T-helper 17 cell (primary cell): ENCODE measurements at places on chromosomes 3 and 15.

DNA sequence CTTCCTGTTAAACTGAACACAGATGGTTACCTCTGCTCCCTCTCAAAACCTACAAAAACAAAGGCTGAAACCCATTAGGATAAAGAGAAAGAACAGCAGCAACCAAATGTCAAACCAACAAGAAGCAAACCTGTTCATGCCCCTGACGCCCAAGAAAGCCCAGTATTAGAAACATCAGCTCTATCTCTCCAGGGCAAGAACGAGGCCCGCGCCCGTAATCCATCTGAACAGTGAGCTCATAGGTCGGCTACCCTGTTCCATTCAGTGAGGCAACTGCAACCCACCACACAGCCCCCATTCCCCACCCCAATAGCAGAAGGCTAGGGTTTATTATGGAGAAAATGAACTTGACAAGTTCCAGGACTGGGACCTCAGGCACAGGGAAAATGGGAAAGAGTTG, 10.0 kb downstream of the LSG1 start:
- DNase-seq = no peak

DNA sequence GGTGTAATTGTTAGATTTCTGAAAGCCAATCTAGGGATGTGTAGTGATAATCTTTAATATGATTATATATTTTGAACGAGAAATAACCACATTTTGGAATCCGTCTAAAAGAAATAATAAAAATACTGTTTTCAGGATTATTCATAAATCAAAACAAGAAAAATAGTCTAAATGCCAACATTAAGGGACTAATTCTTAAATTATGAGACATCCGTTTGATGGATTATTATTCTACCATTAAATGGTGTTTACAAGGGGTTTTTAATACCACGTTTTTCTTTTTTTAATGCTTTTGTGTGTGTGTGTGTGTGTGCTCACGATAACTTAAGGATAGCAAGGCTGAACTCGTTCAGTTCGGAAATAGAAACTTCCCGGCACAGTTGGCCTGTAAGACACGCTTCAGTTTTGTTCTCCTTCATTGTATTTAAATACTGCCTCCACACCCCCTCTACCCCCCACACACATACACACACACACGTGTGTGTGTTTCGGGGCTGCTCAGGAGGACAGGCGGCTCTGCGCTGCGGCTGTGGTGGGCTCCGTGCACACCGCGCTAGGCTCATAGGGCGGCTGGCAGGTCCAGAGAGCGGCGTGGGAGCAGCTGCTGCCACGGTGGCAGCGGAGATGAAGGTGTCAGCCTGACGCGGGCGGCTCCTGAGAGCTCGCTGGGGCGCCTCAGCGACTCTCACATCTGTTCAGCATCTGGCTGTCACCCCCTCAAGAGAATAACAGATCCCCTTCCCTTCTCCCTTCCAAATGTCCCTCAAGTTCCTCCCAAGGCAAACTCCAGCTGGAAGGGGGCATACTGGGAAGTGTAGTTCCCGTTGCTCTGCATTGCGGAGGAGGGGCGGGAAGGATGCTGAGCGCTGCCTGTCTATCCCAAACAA, 23.0 kb upstream of the ANP32A start:
- DNase-seq = no peak

GRCh38 chr3:65534805-65535204, 503.9 kb downstream of the MAGI1 start:
- DNase-seq = no peak

DNA sequence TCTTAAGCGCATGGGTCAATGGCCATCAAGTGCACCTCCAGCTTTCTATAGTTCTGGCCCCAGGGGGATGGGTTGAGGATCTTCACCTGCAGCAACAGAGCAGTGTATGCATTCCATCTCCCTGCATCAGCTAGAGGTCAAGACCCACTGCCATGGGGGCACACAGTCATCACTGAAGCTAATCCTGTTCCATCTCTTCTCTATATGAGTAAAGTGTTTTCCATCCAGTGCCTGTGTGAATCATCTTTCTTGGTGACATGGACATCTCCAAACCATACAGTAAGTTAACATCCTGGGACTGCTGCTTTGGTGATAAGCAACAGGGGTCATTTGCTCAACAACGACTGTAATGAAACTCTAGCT, 4.4 kb upstream of the ENTPD3 start:
- DNase-seq = no peak

GRCh38 chr15:79434361-79434760, 2.2 kb downstream of the MINAR1 start:
- DNase-seq = no peak

DNA sequence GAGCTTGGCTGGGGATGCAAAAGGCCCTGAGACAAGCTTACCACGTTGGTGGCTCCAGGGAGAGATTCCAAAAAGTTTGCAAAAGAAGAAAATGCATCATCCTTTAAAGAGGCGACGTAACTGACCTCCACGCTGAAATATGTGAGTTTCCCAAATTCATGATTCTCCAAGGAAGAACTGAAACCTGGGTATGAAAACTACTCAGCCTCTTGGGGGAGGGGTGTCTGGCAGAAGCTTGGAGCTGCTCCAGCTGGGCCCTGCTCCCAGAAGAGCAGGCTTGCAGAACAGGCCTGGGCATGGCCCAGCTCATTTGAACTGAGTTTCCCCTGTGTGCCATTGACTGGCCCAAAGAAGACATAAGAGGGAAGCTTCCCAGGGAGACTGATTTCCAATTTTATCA, 20.5 kb downstream of the CPN2 start:
- no peak for DNase-seq

GRCh38 chr3:36820083-36820482, 55.7 kb upstream of the DCLK3 start:
- no peak for DNase-seq

DNA sequence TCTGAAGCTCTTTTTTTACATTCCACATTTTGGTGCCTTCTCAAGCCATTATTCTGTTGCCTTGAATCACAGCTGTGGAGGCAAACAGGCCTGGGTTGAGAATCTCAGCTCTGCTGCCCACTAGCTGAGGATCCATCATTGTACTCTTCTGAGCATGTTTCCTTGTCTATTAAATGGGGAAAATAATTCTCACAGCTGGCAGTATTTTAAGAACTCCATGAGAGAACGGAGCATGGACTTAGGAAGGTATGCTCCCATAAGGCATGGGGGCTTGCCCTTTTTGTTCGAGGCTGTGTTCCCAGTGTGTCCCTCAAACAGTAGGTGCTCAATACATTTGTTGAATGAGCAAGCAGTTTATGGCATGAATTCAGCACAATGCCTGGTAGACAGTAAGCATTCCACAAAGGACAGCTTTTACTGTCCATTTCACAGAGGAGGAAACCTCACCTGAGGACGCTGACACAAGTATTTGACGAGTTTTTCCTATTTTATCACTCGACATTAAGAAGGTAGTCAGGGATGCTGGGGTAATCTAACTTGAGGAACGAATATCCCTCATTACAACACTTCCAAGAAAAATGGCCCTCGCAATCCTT, 2.1 kb upstream of the PTPRG start:
- no peak for DNase-seq

- no peak for DNase-seq
Measured at GRCh38 chr3:24510030-24510648, 15.5 kb upstream of the THRB start.

GRCh38 chr3:186180151-186180550, 71.3 kb upstream of the ETV5 start:
- DNase-seq = no peak

GRCh38 chr3:196772102-196772501, 32.4 kb downstream of the PAK2 start:
- no peak for DNase-seq

DNA sequence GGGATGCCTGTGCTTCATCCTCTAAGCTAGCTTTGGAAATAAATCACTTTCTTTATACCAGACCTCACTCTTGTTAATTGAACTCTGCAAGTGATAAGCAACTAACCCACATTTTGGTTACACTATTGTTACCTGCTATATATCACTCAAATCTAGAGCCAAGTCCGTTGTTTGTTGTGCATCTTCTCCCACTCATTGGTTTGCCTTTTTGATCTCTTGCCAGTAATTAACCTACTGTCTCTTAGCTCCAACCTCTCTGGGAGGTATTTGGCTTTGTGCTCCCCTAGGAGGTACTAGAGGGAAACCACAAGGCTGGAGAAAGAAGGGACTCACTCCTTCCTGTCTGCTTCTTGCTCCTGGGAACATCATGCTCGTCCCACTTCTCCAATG, 12.8 kb upstream of the CRBN start:
- DNase-seq = no peak
